ENCODE measurements at places on chromosomes 4 and X.

DNA sequence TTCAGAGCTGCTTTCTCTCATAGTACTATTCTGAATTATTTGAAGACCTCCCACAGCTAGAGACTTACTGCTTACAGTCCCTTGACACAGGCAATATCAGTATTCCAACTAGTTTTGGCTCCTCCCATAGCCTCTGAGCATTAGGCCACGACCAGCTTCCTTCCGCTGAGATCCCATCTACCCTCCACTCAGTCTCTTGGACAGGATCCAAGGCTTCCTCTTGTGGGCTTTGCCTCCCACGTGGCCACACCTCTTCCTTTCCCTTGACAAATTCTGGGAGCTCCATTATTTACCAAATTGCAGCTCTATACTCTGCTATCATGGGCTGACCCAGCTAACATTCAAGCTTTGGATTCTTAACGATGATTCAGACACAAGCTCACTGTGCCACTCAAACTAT is 470.4 kb upstream of the GALNT7 start:
- no peak for DNase-seq

GRCh38 chr4:170428929-170429328 is 339.2 kb upstream of the AADAT start:
- no peak for DNase-seq

GRCh38 chrX:104428231-104428630 is 137.8 kb upstream of the IL1RAPL2 start:
- no peak for DNase-seq

DNA sequence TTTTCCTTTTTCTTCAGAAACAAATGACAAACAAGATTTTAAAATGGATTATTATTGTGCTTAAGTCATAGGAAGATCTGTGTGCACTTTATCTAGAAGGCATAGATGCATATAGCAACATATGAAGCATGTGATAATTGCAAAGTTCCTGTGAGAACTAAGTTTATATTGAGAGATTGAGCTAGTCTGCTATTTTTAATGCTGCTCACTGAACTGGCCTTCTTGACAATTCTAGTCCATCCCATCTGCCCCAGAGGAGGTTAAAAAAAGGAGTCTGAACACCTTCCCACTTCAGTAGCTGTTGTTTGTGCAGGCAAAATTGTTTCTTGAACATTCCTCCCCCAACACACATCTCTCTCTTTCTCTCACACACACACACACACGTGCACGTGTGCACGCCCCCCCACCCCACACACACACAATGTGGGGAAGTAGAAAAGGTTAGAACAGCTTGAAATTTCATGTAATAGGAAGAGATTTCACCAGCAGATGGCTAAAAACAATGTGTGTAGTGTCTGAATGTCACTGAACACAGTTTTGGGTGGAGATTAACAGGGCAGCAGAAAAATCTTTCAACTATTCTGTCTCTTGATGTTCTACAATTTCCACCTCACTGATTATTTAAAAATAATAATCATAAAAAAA is 108.0 kb downstream of the GPM6A start:
- no peak for DNase-seq

- DNase-seq, result no peak
Measured at GRCh38 chr4:188002323-188002722, 6.8 kb downstream of the ZFP42 start.

DNA sequence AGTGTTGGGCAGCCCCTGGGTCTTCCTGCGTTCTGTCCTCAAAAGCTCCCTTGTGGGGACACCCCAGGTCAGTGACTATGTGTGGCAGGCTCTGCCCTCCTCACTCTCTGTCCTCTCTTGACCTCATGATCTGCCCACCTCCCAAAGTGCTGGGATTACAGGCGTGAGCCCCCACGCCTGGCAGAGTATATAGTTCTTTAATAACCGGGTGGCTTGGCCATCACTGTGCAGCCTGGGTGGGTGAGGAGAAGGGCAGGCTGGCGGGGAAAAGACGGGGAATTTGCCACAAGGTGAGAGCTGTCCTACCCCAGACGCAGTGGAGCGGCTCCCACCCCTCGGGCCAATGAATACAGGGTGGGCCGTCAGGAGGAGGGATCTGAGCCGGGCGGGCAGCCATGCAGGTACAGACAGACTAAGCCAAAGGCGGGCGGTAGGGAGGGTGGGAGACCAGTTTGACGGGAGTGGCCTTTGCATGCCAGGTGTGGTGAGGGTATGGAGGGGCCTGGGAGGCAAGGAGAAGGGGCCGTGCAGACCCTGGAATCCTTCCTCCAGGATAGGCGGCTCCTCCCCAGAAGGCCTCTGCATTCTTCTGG is 2.5 kb downstream of the SH3BP2 start:
- DNase-seq, result no peak

- no peak for DNase-seq
Measured at GRCh38 chrX:140425712-140426395, 79.0 kb downstream of the SOX3 start.

- no peak for DNase-seq
Measured at GRCh38 chrX:50075630-50076339, 125.0 kb downstream of the AKAP4 start.

DNA sequence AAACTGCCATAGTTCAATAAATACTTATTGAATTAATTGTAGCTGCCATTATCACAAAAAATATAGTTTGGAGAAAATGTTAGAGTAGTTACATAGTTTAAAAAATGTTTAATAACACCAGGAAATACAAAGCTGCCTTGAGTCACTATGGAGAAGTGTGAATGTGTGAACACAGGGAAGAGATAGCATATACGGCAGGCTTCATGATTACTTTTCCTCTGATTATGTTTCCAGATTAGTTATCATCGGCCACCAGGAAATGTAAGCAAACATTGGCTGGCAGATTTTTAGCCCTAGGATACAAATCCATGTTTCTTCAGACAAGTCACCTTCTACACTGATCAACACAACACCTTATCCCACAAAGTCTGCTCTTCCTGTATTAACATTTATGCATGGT is 4.4 kb downstream of the PRDM5 start:
- DNase-seq, result no peak

DNA sequence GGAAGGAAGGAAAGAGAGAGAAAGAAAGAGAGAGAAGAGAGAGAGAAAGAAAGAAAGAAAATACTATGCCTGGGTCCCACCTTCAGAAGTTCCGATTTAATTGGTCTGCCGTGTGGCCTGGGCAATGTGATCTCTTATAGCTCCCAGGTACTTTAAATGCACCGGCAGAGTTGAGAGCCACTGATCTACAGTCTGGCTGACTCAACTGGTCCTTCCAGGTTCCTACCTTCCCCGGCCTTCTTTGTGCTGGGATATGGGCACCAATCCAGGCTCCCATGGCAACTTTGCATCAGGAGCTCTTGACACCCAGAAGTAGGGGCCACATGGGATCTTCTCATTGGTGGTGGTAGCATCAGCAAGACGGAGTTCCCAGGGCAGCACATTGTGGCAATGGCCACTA is 186.5 kb upstream of the ATP6AP2 start:
- no peak for DNase-seq

GRCh38 chrX:2928191-2928582 is 952 bp downstream of the ARSD start:
- DNase-seq, result peak; percentile 88

DNA sequence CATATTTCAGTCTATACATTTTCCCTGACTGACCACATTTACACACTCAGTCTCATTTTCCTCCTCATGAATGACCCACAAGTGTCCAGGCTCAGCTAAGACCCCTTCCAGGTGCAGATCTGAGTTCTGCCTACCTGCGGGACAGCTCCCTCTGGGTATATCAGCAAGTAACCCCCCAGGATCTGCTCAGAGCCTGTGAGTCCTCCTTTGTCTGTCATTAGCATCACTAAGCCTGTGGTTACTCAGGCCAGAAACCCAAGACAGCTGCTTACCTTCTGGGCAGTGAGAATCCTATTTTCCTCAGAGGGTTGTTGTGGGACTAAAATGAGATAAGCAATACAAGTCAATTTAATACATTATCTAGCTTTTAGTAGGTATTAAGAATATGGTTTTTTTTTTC is 487.6 kb upstream of the BOD1L1 start:
- DNase-seq, result no peak

DNA sequence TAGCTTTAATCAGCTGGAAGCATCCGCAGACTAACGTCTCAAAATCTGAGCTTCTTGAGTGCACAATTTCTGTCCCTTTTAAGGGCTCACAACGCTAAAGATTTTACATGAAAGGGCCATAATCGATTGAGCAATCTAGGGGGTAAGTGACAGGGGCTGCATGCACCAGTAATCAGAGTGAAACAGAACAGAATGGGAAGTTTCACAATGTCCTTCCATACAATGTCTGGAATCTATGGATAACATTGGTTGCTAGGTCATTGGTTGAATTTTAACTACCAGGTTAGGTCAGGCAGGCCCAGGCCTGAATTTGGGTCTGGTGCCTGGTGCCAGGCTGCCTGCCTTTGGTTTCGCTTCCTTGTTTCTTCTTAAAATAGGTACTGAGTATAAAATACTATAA is 42.0 kb upstream of the MTMR8 start:
- no peak for DNase-seq

GRCh38 chr4:21544415-21544814 is 404.2 kb downstream of the KCNIP4 start:
- DNase-seq, result no peak

GRCh38 chr4:87465739-87466366 is 43.5 kb downstream of the NUDT9 start:
- DNase-seq, result no peak

- DNase-seq, result no peak
Measured at GRCh38 chrX:46837558-46838485, 979 bp downstream of the RP2 start.

DNA sequence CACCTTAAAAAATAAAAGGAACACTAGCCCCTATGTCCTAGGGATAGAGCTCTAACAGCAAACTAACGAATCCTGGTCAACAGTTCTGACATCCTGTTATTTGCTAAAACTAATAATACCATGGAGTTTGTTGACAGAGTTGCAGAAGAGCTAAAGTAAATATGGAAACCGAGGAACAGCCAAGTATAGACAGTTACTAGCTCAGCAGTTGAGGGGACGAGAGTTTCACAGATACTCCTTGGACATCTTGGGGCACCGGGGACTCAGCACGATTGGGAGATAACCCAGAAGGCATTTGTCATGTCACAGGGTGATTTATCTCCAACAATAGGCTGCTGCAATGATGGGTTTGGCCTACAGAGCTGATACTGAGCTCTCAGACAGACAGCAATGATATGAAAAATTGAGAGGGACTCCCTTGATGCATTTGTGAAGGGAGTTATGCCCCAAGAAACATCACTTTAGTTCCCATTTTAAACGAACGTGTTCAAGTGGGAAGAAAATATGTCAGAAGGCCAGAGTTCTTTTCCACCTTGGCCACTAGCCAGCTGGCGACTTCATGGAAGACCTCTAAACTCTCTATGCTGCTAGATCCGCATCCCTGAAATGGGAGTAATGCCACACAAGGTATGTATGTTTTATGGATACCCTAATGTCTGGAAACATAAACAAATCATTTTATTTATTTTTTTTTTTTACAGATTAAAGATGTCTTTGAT is 48.6 kb downstream of the TSC22D3 start:
- no peak for DNase-seq

GRCh38 chr4:165331823-165332222 is 4.4 kb downstream of the MSMO1 start:
- DNase-seq, result no peak

DNA sequence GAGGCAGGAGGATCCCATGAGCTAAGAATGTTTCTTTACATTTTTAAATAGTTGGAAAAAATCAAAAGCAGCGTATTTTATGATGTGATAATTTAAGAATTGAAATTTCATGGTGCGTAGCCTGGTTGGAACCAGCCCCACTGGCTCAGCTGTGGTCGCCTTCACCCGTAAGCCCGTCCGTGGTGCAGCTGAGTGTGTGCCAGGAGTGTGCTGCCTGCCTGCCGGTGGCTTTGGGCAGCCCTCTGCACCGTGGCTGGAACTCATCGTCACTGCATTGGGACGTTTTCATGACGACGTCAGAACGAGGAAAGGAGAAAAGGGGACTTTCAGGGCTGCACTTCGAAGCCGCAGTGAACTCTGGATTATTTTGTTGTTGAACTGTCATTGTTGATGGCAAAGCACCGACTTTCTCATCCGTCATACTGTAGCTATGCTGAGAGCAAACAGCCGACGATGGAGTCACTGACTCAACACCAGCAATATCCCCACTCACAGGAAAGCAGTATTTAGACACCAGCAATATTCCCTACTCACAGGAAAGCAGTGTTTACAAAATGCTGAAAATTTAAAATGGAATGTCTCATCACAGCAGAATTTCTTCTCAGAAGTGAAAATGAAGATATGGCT is 35.1 kb downstream of the PCGF3 start:
- DNase-seq, result no peak

GRCh38 chr4:11053601-11054220 is 369.1 kb upstream of the CLNK start:
- no peak for DNase-seq

DNA sequence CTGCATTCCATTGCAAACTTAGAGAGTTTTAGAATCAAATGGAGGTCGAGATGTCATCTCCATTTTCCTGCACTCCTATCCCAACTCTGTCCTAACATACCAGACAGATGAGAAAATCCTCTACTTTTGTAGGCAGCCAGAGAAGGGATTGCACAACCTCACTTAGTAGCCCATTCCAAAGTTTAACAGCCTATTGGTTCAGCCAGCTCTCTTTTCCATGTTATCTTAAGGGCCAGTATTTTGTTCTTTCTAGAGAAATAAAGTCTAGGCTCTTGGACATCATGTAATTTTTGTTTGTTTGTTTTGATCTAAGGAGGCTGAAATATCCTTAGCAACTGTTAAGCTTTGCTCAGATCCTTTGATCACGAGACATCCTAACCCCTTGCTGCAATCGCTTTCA is 173.0 kb downstream of the COX18 start:
- DNase-seq, result no peak

- no peak for DNase-seq
Measured at GRCh38 chrX:153644356-153645125, 2.5 kb upstream of the DUSP9 start.

GRCh38 chrX:110698696-110699095 is 96.9 kb downstream of the CHRDL1 start:
- no peak for DNase-seq

GRCh38 chr4:132683957-132684356 is 465.1 kb upstream of the PCDH10 start:
- no peak for DNase-seq

GRCh38 chr4:38566806-38567398 is 97.1 kb upstream of the KLF3 start:
- DNase-seq, result no peak

- DNase-seq, result no peak
Measured at GRCh38 chrX:2261831-2262667, 238.7 kb downstream of the DHRSX start.

All from vagina (tissue), 2 donors.